ENCODE measurements at places on chromosomes 3 and 15.

- DNase-seq, result peak; percentile 38
These were observed 1.2 kb upstream of the LRRC34 start for GRCh38 chr3:169813757-169814517.

DNA sequence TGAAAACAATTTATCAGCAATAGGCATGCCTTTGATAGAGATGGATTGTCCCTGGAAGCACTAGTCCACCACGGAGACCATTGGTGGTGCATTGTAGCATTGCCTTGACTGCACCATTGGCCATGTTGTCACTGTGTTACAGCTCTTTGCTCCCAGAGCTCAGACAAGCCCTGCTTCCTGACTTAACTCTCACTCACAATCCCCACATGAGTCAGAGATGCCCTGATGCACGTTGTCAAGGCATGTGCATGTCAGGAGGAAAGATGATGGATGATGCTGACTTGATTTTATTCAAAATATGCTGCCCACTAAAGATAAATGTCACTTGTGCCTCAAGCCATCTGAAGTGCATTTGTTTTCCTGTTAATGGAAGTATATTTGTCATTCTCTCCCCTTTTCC is 266.1 kb downstream of the ARRDC4 start:
- no peak for DNase-seq

GRCh38 chr3:123026565-123027291 is 835 bp downstream of the SEMA5B start:
- DNase-seq, result no peak

GRCh38 chr3:46422617-46423016 is 15.6 kb downstream of the CCRL2 start:
- DNase-seq, result no peak

GRCh38 chr3:53486961-53487654 is 7.3 kb upstream of the CACNA1D start:
- DNase-seq, result no peak

- no peak for DNase-seq
These were observed 199.5 kb upstream of the WNT5A start for GRCh38 chr3:55686426-55687254.

DNA sequence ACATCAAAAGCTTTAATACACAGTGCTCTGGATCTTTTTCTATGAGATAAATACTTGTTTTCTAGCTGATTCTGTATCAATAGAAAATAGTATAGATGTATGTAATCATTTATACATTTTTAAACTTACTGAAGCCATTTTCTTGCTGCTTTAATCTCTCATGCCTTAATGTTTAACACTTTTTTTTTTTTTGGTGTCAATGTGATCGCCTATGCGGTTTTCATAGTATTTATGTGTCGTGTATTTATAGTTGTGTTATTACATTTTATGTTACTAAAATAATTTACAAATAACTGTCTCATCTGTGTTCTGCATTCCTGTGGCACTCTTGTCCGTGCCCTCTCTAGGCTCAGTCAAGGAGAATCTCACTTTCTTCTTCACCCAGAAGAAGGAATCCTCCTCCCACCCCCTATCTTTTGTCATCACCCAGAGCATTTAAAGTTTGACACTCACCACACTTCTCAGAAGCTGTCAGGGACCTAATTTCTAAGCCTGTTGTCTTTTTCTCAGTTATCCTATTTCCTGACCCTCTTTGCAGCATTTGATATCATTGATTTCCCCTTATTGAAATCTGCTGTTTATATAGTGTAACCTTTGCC is 21.4 kb upstream of the GPR171 start:
- DNase-seq, result no peak

GRCh38 chr15:31953478-31953877 is 76.8 kb upstream of the CHRNA7 start:
- no peak for DNase-seq

DNA sequence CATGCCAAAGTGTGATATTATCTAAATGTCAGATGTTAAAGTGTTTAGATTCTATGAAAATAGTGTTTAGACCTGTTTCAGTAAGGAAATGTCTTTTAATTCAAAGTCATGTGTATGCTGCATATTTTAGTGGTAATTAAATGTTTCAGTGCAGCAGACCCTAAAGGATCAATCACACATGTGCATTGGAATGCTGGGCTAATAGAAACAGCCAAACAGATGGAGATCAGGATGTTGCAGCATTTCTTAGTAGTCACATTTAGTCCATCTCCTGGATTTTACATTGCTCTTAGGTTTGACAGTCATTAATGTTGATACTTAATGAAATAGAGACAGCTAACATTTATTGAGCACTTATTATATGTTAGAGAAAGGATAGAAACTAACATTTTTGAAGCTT is 18.5 kb downstream of the SPRED1 start:
- no peak for DNase-seq

DNA sequence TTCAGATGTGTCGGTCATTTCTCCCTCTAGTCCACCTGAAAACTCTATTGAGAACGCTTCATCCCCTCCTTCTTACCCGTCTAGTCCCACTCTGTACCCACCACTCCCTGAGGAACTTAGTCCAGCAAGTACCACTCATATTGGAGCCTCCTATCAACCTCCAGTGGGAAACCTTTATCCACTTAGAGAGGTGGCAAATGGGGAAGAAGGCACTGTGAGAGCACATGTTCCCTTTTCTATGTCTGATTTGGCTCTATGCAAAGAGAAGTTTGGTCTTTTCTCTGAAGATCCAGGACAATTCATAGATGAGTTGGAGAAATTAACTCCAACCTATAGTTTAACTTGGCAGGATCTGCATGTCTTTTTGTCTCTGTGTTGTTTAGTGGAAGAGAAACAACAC is 17.0 kb upstream of the RPN1 start:
- no peak for DNase-seq

GRCh38 chr15:99455789-99456160 is 110.0 kb upstream of the MEF2A start:
- no peak for DNase-seq

DNA sequence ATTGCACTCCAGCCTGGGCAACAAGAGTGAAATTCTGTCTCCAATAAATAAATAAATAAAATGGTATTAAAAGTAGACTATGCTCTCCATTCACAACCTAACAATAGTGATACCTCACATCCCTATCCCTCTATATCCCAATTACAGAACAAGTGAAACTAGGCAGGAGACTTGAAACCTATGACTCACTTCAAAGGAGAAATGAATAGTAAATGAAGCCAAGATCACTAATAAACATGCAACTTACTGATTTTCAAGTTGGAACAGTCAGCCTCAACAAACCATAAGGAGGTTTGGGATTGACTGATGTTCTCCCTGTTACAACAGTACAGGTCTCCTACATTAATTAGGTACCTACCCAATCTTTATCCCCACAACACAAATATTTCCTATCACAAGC is 103.4 kb downstream of the GSK3B start:
- no peak for DNase-seq

- no peak for DNase-seq
These were observed 121.4 kb upstream of the GMNC start for GRCh38 chr3:190983875-190984274.

DNA sequence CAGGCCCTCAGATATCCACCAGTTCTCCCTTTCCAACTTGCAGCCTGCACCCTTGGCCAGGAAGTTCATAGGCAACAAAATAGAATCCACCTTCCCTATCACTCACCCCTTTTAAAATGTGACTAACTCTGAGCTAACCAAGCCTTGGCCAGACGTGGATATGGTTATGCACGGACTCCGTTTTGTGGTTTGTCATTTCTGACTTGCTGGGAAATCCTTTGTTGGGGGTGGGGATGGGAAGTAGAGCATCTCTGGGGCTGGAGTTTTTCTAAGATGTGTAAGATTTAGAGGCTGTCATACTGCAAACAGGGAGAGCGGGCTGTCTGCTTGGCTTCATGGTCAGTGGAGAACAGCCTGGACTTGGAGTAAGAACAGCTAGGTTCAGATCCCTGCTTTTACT is 62.6 kb downstream of the SMAD3 start:
- no peak for DNase-seq

DNA sequence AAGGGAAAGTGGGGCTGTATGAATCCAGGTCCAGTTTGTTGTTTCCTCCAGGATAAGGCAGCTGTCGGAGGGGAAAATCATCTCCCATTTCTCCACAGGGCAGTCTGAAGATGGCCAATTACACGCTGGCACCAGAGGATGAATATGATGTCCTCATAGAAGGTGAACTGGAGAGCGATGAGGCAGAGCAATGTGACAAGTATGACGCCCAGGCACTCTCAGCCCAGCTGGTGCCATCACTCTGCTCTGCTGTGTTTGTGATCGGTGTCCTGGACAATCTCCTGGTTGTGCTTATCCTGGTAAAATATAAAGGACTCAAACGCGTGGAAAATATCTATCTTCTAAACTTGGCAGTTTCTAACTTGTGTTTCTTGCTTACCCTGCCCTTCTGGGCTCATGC is 911 bp downstream of the CCRL2 start:
- DNase-seq, result no peak

DNA sequence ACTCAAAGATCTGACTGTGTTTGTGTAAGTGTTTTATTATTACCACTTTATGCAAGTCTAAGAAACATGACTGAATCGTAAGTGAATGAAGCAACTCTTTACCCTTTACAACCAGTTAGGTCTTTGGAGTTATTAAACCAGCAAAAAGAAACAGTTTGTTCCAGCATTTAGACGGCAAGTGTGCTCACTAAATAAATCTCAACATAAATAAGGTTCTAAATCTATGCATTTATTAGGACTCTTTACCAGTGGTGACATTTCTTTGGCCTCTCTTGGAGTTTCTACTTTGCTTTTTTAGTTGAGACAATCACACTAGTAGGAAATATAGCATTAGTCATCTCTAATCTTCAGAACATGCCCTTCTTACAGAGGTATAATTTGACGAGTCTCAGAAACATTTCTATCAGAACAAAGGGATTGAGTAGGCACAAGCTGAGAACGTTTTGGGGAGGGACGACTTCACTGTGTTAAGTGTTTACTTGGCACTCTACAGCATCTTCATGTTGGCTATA is 739.9 kb upstream of the NR2F2 start:
- DNase-seq, result no peak

- no peak for DNase-seq
These were observed 50.5 kb upstream of the ABI3BP start for GRCh38 chr3:101043687-101044078.

DNA sequence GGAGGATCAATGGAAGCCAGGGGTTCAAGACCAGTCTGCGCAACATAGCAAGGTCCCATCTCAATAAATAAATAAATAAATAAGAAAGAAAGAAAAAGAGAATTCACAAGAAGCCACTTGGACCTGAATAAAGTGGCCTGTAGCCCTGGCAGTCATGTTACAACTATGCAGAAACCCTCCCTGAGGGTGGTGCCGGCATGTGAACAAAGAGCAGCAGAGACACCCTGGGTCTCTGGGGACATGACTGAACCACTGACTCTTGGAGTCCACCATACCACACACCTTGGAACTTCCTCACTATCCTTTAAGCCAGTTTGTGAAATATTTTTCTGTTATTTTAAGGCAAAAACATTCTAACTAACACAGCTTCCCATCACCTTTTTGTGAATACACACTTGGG is 93.0 kb downstream of the MEIS2 start:
- DNase-seq, result no peak

GRCh38 chr3:112002096-112002971 is 3.6 kb downstream of the TAGLN3 start:
- no peak for DNase-seq

- no peak for DNase-seq
These were observed 3.3 kb upstream of the DCP1A start for GRCh38 chr3:53350652-53351051.

- no peak for DNase-seq
These were observed 19.6 kb downstream of the CYP11A1 start for GRCh38 chr15:74347757-74348250.

- DNase-seq, result no peak
These were observed 48.1 kb downstream of the RAP2B start for GRCh38 chr3:153210146-153210545.

DNA sequence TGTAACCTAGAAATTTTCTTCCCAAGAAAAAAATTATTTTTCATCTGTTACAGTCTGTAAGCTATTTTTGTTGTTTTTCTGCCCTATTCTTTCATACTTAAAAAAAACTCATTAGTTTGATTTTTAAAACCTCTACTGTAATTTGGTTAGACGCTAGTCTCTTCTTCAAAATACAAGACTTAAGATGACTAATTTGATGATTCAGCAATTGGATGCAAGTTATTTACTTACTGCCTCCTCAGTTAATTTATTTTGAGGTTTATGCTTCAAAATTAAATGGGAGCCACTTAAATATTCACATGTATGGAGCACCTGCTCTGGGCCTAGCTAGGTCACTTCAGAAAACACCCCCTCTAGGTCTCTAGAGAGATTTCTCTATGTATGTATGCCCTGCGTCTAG is 132.4 kb downstream of the IQCH start:
- DNase-seq, result no peak

DNA sequence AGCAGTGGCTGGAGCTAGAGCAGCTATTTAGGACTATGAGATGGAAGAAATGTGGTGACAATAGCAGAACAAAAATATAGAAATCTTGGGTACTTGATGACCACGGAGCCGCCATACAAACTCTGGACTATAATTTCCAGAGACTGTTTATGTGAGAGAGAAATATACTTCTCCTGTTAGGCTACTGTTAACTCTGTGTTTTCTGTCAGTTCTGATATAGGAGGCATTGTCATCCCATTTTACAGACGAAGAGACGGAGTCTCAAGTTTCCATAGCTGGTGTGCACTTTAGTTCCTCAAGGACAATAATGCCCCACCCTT is 22.8 kb upstream of the RFTN1 start:
- DNase-seq, result no peak

- no peak for DNase-seq
These were observed 33.5 kb downstream of the STARD9 start for GRCh38 chr15:42608752-42609488.

DNA sequence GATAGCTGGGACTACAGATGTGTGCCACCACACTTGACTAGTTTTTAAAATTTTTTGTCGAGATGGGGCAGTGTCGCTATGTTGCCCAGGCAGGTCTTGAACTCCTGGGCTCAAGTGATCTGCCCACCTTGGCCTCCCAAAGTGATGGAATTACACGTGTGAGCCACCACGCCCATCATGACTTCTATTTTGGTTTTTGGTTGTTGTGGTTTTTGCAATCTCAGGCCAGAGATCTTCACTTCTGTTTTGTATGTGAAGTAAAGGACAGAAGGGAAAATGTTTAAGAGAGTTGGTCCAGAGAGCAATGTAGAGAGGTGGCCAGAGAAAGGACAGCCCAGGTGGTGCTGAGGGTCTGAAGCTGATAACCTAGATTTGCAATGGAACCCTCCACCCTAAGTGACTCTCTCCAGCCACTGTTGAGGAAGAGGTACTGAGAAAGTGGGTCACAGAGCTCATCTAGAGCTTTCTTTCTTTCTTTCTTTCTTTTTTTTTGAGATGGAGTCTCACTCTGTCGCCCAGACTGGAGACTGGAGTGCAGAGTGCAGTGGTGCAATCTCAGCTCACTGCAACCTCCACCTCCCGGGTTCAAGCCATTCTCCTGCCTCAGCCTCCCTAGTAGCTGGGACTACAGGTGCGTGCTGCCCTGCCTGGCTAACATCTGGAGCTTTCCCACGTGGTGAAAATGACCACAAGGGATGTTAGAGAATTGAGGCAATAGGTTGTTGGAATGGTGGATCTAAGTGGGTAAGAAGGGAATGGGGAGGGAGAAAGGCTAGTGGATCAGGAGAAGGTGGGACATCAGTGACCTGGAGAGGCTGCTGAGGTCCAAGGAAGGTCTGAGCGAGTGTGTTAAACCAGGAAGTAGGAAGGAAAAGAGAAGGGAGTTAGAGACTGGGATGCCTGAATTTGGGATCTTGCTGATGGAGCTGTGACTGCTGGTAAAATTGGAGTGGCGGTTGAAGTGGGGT is 22.4 kb upstream of the SEMA4B start:
- DNase-seq, result no peak

- no peak for DNase-seq
These were observed 63.2 kb upstream of the BCL6 start for GRCh38 chr3:187808527-187808895.

- DNase-seq, result no peak
These were observed 50.5 kb downstream of the SUCNR1 start for GRCh38 chr3:151923901-151924300.

Measured in liver (tissue), 10 donors.